ENCODE measurements at places on chromosomes 6 and 20.

- DNase-seq = no peak
These were observed 52.0 kb downstream of the ADGRF1 start for GRCh38 chr6:46990031-46990644.

DNA sequence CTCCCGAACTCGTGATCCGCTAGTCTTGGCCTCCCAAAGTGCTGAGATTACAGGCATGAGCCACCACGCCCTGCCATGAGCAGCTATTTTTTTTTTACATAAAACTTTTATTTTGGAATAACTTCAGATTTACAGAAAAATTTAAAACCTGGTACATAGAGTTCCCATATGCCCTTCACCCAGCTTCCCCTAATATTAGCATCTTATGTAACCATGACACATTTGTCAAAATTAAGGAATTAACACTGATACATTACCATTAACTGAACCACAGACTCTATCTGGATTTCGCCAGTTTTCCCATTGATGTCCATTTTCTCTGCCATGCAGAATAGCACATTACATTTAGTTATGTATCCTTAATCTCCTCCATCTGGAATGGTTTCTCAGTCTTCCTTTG lies 14.3 kb upstream of the RALGAPB start:
- DNase-seq = no peak

DNA sequence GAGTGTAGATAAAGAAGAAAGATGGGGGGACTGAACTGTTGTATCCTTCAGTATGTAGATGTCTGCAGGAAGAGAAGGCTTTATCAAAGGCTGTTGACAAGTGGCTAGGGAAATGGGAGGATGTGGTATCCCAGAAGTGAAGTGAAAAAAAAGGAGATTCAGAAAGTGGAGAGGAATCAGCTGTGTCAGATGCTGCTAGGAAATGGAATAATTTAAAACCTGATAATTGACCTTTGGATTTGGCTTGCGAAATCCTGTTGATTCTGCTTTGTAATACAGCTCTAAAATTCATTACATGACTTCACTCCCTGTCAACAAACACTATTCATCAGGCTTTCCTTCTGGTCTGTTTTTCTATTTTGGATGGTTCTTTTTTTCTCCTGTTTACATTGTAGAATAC lies 41.7 kb downstream of the PHF3 start:
- peak; percentile 37 for DNase-seq

GRCh38 chr6:45521226-45521625 lies 143.5 kb upstream of the SUPT3H start:
- no peak for DNase-seq

- peak; percentile 14 for DNase-seq
These were observed 16.2 kb downstream of the USP49 start for GRCh38 chr6:41878961-41879405.

DNA sequence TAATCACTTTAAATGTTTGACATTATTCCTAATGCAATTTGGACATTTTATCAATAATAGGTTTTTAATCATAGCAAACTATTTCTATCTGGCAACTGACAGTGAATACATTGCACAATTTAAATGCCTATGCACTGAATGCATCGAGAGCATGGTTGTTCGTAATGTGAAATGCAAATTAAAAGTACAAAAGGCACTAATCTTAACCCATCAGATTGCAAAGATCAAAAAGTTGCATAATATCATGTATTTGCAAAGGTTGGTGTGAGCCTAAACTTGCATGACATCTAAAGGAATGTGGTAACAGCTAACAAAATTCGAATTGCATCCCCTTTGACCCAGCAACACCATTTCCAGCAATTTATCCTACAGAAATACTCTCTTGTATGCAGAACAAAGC lies 469.9 kb upstream of the IRAK1BP1 start:
- peak; percentile 44 for DNase-seq

- peak; percentile 91 for DNase-seq
These were observed 84.2 kb downstream of the PREP start for GRCh38 chr6:105318660-105319059.

DNA sequence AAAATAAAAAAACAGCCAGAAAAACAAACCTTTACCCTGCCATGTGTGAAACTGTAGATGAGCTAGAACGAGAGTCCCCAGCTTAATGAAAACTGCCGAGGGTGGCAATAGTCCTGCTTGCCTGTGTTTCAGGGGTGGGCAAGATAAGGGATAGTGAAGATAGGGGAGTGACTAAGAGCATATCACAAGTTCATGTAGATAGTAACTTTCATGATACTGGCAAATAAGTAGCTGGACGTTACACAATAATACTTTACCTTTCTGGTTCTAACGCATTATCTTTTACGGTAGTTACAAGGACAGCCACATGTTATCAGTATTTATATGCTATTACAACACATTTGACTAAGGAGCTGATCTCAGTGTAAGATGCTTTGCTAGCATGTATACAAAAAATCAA lies 9.3 kb upstream of the FBXO9 start:
- DNase-seq = no peak

- DNase-seq = no peak
These were observed 280.2 kb downstream of the COL12A1 start for GRCh38 chr6:74925683-74926082.

- no peak for DNase-seq
These were observed 63.1 kb downstream of the SLX4IP start for GRCh38 chr20:10498200-10498599.

DNA sequence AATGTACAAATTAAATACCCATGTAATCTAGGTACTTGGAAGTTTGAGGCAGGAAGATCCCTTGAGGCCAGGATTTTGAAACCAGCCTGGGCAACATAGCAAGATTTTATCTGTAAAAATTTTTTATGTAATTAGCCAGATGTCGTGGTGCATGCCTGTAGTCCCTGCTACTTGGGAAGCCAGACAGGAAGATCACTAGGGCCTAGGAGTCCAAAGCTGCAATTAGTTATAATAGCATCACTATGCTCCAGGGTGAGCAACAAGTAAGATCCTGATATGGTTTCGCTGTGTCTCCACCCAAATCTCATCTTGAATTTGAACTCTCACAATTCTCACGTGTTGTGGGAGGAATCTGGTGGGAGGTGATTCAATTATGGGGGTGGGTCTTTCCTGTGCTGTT lies 535.8 kb downstream of the TENT5A start:
- no peak for DNase-seq

GRCh38 chr20:3777381-3777715 lies 3.9 kb downstream of the SPEF1 start:
- no peak for DNase-seq

All from epithelial cell of esophagus (primary cell).